ENCODE measurements at places on chromosomes 4 and X. TPM values are rescaled to one million over a fixed set of nuclear protein-coding genes. Genes with fewer than 3 reads are reported as not detected.
A peak's percentile ranks its signal among the peaks of the same experiment; 100 is the strongest.

DNA sequence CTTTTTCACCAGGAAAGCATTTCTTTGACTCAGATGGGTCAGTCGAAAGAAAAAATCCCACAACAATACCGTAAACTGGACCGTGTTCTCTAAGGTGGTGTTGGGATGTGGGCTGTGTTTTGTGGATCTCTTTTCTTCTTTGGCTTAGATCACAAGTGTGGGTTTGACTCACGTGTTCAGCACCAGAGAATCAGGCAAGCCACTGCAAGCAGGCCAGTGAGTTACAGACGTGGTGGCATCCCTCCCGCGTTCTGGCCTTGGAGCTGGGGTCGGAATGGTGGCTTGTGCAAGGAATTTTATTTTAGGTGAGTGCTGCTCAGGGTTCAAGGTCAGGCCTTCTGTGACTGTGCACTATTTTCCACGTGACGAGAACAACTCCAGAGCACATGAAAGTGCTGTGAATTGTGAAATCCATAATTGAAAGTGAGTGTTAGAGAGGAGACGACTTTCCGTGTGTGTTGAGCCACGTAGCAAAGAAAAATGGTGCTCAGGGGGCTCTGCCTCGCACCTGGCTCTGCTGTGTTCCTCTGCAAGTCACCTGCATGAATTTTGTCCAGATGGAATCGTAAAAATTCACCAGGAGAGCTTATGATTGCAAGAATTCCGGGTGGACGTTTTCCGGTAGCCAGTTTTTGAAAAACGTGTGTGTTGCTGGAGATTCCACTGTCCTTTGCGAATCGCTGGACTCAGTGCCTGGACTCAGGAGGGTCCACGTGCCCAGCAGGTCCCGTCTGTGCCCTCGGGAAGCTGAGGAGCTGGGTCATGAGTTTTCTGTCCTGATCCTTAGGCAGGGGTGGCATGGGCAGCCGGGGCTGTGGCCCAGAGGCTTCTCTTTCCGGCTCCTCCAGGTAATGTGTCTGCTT, 33.6 kb upstream of the HGFAC start:
- H3K27ac ChIP-seq: no peak overlapping the region
- H3K4me3 ChIP-seq: no peak overlapping the region
- no peaks in the 10 kb centered on the region for H3K27me3 ChIP-seq
- no peak for DNase-seq
- H3K36me3 ChIP-seq: no peaks in the 10 kb centered on the region

- H3K4me3 ChIP-seq: peak overlapping the region; percentile 33
- DNase-seq: peak; percentile 92
- H3K27ac ChIP-seq: peak overlapping the region; percentile 82
- no peaks in the 10 kb centered on the region for H3K27me3 ChIP-seq
Observed at GRCh38 chr4:122584519-122584918, 36.3 kb downstream of the IL21 start.

DNA sequence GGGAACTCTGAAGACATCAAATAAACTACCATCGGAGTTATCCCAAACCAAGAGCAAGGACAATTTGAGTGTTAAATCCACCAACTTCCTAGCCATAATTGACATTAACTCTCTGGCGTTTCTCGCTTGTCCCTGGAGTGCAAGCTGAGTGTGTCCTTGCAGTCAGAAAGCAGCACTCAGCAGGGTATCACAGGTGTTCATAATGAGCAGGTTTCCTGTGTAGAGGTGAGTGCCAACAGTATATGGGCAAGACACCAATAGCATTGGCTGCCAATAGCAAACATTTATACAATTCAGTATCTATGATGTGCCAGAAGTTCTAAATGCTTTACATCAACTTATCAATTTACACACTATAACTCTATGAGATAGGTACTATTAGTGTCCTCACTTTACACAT, 11.2 kb downstream of the BLTP1 start:
- no peak for DNase-seq
- H3K4me1 ChIP-seq: no peaks in the 10 kb centered on the region
- H3K27me3 ChIP-seq: no peaks in the 10 kb centered on the region
- no peak overlapping the region for H3K4me3 ChIP-seq
- no peak overlapping the region for H3K27ac ChIP-seq
- no peaks in the 10 kb centered on the region for H3K36me3 ChIP-seq

GRCh38 chr4:2291705-2292645, 30.1 kb upstream of the MXD4 start:
- H3K4me3 ChIP-seq: no peak overlapping the region
- DNase-seq: no peak
- H3K27ac ChIP-seq: no peak overlapping the region

The G6PD gene
- 66.0 TPM for total RNA-seq
